ENCODE measurements at places on chromosomes 6 and 20.

DNA sequence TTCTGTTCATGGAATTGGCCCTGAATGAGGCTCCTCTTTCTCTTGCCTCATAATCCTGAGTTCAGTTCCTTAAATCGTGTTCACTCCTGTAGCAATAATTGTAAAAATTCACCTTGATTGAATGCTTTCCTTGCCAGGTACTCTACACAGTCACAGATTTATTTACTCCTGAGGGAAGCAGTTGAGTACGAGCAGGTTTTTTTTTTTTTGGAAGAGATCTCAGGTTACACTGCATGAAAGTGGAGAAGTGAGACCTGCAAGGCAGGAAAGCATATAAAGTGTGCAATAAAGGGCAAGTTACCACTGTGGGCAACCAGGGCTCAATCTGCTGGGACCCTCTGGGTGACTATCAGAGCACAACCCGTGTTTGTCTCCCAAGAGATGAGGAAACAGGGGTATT, 93.0 kb upstream of the DOK5 start:
- no peak for DNase-seq

- no peak for DNase-seq
Measured at GRCh38 chr6:122717350-122717749, 62.2 kb upstream of the FABP7 start.

GRCh38 chr6:49551078-49551865, 804 bp downstream of the C6orf141 start:
- no peak for DNase-seq

DNA sequence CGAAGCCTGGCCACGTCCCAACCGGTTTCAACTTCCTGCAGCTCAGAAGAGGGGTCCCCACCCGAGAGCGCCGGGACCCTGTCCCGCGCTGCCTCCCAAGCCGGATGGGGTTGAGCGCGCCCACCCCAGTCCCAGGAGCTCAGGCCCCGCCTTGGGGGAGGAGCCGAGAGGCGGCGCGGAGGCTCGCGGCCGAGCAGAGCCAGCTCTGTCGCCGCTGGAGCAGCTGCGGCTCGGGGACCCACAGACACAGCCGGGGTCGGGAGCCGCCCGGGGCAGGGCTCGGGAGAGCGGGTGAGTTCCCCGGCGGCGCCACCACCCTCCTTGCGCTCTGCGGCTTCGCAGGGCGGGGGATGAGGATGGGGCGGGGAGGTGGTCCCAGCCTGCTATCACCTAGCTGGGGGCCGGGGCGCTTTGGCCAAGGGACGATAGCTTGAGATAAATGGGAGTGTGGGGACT, at the start of gene PPP1R16B:
PPP1R16B (plus strand) TSS at position 196 of the 456 bp plus-strand sequence. CDS start 30,229 bp downstream, outside the sequence.
- DNase-seq = no peak

DNA sequence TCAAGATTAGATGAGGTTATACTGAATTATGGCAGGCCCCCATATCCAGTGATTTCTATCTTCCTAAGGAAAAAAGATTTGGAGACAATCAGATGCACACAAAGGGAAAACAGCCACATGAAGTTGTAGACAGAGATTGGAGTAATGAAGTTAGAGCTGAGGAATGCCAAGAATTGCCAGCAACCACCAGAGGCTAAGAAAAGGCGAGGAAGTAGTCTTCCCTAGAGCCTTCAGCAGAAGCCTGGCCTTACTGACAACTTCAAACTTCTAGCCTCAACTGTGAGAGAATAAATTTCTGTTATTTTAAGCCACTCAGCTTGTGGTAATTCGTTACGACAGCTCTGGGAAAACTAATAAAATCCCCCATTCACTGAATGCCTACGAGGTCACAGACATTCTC, 473.9 kb downstream of the COL12A1 start:
- DNase-seq = no peak

- peak; percentile 90 for DNase-seq
Measured at GRCh38 chr6:90285611-90286381, 10.8 kb downstream of the BACH2 start.

GRCh38 chr20:43988867-43989266, 74.2 kb downstream of the TOX2 start:
- no peak for DNase-seq

GRCh38 chr20:54203281-54203680, 4.6 kb upstream of the PFDN4 start:
- DNase-seq = no peak

DNA sequence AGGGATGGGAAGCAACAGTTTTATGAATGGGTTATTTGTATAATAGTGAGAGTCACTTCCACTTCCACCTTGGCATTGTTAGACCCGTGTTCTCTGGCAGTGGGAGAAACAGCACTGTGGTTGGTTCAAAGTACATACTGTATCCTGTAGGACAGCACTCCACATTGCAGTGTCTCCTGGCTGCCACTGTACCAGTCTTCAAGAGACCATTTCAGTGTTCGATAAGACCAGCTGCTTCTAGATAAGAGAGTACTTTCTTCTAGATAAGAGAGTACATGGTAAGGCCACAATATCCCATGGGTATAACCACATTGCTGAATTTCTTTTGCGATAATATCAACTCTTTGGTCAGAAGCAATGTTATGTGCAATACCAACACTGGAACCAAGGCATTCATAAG, 28.8 kb downstream of the FITM2 start:
- DNase-seq = no peak

DNA sequence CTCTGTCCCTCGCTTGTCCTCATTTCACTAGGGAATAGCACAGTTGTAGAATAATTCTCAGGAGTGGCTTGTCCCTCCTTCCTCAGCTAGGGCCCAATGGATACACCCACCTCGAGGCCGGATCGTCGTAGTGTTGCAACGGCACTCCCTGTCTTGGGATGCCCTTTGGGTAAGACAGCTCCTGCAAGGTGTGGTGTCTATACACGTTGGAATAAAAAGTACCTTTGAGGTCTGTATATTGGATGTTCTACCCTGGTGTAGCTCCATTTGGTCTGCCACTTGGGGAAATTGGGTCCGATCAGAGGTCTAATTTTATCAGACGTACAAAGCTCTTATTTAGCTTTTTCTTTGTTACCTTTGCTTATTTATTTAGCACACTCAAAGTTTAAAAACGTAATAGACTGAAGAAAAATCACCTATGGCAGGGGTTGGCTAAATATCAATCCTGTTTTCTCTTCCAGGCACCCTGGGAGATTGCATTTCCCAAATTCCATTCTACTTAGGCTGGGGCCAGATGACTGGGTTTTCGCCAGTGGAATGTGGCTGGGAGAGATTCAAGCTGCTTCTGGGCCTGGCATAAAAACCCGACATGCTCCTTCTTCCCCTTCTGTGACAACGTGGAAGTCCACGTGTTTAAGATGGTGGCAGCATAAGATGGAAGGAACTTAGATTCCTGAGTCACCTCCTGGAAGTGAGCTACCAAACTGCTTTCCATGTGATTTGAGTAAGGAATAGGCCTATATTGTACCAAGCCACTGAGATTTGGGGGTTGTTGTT, 82.3 kb upstream of the CD83 start:
- DNase-seq = peak; percentile 68

DNA sequence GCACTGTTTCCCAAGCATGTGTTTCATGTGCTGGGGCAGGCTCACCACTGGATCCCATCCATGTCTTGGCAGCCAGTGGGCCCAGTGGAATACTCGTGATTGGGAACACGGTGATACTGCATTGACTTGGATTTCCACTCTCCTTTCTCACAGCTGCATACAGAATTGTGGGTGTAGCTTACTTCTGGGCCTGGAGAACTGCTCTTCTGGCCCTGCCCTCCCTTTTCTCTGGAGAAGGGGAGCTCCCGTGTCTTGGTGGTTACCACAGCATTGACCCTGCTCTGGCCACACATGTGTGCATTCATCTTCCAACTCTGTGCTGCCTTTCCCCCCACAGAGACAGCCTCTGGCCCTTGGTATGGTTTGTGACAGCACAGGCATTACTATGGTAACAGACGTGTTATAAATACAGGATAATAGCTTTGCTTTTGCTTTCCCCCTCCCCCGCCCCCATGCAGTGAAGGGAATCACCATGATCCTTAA, 21.6 kb downstream of the SOBP start:
- no peak for DNase-seq

DNA sequence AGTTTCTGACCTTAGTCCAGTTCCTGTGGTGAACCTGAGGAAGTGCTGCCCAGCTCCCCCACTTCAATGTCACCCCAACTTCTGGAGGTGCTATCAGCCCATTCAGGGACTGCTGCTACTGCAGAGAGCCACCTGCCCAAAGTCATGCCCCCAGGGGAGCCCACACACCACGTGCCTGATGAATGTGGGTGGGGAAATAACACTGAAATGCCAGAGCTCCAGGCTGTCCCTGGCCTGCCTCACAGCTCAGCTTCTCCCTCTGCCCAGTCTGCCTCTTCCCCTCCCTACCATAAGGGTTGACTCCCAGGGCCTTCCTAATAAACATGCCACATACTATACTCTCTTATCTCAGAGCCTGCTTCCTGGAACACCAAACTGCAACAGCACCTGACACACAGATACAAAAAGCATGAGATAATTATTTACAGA, 276.4 kb upstream of the MOCS1 start:
- no peak for DNase-seq

DNA sequence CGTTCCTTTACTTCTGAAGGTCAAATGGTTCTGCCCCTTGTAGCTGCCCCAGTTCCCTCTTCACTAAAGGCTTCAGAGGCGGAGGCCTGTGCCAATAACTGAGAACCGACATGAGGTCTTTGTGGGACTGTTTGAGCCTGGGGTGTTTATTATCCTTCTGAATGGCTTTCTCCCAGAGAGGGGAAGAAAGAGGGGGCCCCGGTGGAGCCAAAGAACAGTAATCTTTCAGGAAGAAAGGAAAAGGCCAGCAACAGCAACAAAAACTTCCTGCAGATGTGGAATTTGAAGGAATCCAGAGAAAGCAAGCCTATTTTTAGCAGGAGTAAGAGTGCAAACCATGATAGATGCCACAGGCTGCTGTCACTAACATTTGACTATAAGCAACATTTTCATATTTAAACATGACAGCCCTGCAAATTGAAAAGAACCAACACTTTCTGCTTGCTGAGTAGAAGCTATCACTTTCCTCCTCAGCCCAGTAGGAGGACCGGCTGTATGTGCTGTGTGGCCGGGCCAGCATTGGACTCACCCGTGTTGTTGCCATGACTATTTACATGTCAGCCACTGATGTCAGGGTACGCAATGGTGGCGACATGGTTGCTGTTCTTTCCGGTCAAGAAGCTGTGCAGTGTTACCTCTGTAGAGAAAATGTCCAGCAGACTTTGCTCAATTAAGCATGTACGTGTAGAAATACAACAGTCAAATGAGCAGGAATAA, 121.3 kb downstream of the SOBP start:
- no peak for DNase-seq

DNA sequence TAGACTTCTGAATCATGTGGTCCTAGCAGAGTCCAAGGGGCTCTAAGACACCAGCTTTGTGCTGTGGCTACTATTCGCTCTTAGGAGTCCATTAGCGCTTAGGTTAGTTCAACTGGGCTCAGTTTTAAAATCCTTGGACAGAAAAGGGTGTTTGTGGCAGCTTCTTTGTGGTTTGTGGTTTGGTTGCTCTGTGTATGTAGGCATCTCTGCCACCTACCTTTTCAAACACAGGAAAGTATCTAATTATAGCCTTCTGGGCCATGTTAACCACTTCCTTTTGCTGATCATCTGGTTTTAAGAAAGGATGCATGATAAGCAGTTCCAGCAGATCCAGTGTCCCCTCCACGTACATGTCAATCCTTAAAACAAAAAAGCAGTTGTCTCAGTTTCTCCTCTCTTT, 10.8 kb downstream of the GSTA4 start:
- no peak for DNase-seq

GRCh38 chr6:33672808-33673207, 38.7 kb downstream of the UQCC2 start:
- DNase-seq = peak; percentile 94

DNA sequence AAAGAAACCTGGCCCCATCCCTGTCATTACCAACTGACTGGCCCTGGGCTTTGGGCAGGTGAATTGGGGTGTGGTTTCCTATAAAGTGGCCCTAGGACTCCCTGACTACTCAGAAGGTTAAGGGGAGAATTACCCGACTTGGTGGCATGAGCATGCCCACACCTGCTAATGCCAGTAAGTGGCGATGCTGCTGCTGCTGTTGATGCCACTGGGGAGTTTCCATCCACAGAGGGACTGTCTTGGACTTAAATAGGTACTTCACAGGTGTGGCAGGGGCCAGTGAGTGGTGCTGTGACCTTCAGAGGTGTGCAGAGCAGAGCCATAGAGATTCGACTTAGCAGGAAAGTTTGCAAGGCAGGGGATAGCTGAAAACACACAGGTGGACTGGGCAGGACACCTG, 32.6 kb upstream of the MDFI start:
- no peak for DNase-seq

GRCh38 chr6:149166747-149167146, 150.8 kb upstream of the TAB2 start:
- DNase-seq = peak; percentile 5

- DNase-seq = no peak
Measured at GRCh38 chr6:149190224-149190831, 127.2 kb upstream of the TAB2 start.

DNA sequence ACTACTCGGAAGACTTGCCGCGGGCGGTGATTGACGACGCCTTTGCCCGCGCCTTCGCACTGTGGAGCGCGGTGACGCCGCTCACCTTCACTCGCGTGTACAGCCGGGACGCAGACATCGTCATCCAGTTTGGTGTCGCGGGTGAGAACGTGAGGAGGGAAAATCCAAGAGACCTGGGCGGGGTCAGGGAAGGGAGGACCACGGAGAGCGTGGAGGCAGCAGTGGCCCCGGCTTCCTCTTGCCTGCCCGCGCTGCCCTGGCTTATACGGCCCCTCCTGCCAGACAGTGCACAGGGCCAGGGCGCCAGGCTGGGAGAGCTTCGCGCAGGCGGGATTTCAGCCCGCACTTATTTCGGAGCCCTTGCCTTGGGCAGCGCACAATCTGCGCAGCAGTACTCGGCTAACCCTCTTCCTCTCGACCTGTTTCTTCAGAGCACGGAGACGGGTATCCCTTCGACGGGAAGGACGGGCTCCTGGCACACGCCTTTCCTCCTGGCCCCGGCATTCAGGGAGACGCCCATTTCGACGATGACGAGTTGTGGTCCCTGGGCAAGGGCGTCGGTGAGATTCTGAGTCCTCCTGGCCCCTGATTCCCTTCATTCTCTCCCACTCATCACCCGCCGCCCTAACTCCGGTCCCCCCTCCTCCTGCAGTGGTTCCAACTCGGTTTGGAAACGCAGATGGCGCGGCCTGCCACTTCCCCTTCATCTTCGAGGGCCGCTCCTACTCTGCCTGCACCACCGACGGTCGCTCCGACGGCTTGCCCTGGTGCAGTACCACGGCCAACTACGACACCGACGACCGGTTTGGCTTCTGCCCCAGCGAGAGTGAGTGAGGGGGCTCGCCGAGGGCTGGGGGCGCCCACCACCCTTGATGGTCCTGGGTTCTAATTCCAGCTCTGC, 2.0 kb downstream of the MMP9 start:
- DNase-seq = no peak

DNA sequence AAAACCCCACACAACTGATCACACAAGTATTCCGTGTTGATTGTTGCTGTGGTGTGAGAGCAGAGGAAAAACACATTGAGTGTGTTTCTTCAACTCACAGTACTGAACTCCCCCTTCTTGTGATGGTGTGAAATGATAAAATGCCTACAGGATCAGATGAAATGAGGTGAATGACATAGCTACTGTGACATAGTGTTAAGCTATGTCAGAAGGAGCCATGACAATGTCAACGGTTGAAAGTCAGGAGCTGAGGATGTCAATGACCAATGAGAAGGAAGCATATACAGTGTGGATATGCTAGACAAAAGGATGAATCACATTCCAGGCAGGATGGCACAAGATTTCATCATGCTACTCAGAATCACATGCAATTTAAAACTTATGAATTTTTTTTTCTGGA, 38.8 kb downstream of the WASF1 start:
- DNase-seq = peak; percentile 10
